Memory B cell (primary cell): ENCODE measurements at places on chromosomes 12 and 14.

DNA sequence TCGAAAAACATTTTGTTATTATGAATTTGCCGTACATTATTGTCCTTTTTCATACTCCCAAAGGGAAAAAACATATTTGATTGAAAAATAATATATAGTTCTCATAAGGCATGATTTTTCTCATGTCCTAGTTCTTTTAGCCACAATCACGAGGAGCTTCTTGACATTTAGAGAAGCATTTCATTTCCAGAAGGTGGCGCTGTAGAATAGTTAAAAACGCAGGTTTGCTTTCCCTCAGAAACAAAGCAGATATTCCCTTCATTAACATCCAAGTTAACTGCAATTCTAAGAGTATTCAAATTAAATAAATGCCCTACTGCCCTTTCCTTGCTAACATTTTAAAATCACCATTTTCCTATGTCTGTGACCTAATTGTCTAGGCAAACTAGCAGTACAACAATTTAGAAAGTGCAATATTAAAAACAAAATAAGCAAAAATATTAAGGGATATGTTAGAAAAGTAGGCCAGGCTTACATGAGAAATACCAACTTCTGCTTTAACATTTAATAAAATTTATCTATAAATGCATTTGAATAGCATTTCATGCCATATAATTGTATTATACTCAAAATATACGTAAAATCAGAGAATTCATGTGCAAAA is 10.9 kb upstream of the PIK3C2G start:
- no peak for DNase-seq

- DNase-seq: no peak
Observed at GRCh38 chr12:32051511-32052211, 55.0 kb upstream of the BICD1 start.

DNA sequence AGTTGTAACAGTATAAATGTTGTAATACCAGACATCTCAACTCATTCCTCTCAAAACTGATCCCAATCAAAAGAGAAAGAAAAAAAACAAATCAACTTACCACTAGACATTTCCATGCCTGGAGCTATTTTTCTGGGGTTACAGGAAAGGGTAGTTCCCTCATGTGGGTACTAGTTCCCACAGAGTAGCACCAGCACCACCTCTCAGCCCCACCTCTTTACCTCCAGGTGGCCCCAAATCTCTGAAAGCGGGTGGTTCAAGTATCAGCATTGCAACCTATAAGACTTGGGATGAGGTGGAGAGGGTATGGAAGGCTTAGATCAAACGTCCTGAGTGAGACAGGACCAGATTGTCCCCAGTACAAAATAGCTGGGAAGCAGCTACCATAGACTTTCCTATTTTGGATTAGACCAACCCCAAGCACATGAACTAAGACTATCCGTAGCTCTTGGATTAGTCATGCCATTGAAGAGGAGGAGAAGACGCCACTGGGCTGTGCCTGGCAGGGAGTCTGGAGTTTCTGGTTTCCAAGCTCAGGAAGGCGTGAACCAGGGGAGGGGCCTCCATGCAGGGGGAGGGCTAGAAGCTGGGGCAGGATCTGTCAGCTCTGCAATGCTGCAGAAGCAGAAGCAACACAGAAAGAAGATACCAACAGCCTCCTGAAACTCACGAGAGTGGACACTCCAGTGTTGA is at the start of gene SLC39A2:
Gene SLC39A2 (plus strand): TSS at position 620 of the 693 bp plus-strand sequence. CDS start 154 bp downstream, outside the sequence.
- no peak for DNase-seq

- peak; percentile 26 for DNase-seq
Observed at GRCh38 chr12:56601503-56601902, 28.6 kb downstream of the BAZ2A start.

- no peak for DNase-seq
Observed at GRCh38 chr12:68113644-68114043, 45.9 kb downstream of the IFNG start.

DNA sequence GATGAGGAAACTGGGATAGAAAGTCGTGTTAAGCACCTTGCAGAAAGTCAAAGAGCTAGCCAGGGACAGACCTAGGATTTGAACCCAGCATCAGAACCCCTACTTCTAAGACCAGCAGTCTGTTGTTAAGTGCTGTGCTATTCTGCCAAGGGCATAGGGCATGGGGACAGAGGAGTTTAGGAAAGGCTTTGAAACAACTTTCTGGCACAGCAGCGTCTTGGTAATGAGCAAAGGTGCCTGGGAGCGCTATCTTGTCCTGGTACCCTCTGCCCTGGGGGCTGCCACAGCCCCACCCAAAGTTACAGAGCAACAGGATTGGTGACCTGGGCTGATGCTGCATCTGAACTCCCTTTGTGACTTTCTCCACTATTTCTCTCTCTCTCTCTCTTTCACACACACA is 1108.1 kb downstream of the BCL11B start:
- no peak for DNase-seq

GRCh38 chr12:48285751-48286650 is 64.7 kb downstream of the ZNF641 start:
- DNase-seq: no peak

DNA sequence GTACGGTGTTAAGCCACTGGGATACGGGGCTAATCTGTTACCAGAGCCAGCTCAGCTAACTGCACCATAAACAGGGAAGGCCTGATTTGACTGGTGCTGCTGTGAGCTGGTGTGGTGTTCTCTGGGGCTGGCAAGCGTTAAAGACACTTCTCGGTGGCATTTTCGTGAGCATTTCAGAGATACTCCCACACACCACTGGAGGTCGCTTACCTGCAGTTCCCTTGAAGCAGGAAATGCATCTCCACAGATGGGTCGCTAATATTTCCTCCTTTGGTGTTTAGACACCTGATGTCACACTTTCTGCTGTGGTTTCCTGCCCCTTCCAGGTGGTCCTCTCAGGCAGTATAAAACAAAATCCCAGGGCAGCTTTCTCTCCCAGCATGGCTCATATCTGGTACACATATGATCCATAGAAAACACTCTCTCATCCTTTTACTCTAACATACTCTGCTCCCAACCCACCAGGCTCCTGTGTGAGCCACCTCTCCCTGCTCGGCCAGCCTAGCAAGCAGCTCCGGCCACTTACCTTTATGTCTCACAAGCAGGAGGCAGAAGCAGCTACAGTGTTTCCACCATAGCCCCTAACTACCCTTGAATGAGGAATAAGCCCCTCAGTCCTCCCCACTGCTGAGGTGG is 129.9 kb upstream of the GRIN2B start:
- peak; percentile 47 for DNase-seq

DNA sequence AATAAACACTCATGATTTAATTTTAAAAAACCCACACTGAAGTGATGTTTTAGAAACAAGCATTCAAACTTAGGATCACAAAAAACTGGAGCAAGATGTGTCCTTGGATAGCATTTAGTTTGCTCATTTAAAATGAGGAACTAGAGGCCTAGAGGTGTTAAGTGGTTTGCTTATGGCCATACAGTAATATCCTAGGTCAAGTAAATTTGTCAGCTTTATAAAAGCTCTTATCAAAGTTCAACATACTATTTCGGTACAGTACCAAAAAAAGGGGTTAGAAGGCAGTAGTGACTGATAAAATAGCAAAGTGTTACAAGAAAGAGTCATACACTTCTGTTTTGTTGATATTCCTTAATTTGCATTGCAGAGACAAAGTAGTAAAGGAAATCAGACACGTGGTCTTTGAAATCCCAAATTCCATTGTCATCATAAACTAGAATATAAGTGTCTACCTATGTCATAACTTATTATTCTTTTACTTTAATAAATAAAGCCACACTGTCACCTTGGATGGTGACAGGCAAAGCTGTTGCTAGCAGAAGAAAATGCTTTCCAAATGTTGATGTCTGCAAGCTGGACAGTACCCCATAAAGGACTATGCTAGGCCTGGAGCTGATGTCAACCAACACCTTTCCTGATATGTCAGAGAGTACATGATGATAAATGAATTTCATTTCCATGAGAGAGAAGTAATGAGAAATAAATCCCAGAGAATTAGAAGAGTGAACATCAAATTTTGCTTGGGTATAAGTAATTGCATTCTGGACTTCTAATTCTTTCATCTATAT is 17.6 kb upstream of the SRP54 start:
- DNase-seq: no peak

GRCh38 chr12:98485792-98486340 is 29.5 kb upstream of the TMPO start:
- DNase-seq: no peak

- no peak for DNase-seq
Observed at GRCh38 chr12:94766397-94766796, 116.0 kb upstream of the TMCC3 start.

DNA sequence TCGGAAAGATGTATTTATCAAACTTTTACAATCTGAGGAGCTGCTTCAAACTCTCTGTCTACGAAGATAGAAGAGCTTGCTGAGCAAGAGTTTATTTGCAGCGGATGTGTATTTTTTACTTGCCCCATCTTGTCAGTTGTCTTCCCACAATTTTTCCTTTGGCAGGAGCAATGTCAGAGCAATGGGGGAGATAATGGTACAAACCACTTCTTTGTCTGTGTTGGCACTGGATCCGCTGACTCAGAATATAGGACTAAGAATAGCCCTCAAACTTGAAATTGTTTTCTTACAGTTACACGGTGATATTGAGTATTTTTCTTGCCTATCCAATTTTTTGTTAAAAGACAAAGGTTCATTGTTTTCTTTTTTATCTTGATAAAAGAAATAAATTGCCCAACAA is 27.6 kb downstream of the HELB start:
- no peak for DNase-seq

DNA sequence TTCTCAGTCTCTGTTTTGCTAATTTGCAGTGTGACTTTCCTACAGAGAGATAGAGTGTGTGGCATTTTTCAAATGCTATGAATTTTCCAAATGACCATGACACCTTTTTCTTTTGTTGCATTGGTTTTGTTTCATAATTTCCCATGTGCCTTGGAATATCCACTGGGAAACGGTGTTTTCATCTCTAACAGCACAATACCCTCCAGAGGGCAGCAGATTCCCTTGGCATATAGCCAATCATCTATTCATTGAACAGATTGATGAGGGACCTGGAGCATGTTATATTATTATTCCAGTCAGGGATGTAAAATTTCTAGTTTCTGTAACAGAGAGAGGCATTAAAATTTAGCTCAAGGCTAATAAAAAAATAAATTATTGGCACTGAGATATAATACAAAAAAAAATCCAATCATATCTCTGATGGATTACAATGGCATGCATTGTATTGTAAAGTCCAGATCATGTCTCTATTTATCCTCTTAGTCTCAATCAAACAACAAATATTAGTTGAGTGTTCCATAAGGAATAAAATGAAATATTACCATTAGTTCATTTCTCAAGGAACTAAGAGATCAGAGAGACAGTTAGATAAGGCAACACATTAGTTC is 29.6 kb upstream of the NTN4 start:
- DNase-seq: no peak

DNA sequence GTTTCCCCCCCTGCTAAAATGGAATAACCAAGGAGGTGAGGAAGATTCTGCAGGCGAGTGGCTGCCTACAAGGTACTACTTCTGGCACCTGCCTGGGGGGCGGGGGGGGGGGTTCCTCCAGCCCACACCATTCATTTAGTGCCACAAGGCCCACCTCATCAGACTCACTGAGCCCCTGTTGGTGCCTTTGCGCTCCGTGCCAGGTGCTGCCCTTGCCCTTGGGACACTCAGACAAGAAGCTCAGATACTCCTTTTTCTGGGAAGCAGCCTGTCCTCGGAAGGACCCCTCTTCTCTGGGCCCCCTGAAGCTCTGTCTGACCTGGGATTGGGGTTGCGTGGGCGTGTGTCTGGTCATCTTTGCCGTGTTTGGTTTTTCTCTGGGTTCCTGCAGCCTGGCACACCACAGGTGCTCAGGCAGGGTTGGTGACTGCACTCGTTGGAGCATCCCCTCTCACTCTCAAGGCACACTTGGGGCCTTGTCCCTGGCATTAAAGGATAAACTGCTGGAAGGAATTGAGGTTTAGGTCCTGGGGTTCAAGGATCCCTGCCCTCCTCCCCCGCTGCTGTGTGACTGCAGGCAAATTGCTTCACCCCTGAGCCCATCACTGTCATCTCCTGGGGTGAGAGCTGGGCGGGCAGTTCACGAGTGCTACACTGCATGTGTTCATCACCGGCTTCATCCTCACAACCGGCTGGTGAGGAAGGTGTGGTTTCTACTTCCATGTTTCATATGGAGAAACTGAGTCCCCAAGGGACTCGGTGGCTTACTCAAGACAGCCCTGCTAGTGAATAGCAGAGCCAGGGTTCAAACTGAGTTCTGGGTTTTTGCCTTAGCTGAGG is 16.9 kb downstream of the FAM222A start:
- no peak for DNase-seq

DNA sequence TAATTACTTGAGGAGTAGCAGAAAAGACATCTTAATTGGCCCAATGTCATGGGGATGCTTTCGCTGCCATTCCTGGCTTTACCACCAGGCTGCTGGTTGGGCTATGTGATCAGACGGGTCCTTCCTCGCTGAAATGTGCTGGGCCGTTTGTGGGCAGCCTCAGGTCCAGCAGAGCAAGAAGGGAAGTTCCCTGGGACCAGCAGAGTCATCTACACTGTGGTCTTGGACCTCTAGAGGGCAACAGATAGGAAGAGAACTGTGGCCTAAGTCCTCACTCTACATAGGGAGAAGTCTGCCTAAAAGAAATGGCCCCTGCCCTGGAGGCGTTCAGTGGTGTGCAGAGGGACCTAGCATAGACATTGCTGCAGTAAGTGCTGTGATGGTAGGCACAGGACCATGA is 10.9 kb downstream of the EVL start:
- DNase-seq: no peak

DNA sequence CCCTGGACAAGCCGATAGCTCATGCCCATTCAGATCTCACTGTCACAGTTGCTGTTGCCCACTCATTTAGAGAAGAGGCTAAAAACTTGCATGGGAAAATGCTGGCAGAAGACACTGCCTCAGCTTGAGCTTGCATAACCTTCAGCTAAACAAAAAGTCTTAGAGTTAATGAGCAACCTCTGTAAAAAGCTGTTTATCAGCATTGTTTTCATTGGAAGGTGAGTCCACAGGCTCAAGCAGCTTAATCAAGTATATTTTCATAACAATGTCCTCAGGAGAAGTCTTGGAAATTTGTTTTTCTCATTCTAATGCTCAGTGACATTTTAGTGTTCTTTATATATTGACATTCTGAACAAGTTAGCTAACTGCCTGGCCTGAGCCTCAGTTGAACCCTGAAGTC is 872.9 kb downstream of the TMTC2 start:
- DNase-seq: no peak

GRCh38 chr12:104514092-104514810 is 57.5 kb downstream of the CHST11 start:
- DNase-seq: no peak

GRCh38 chr14:97180304-97181200 is 383.4 kb downstream of the VRK1 start:
- no peak for DNase-seq

GRCh38 chr14:87772854-87773253 is 220.1 kb downstream of the GALC start:
- no peak for DNase-seq

- DNase-seq: no peak
Observed at GRCh38 chr14:68704736-68705720, 87.8 kb downstream of the ZFP36L1 start.

DNA sequence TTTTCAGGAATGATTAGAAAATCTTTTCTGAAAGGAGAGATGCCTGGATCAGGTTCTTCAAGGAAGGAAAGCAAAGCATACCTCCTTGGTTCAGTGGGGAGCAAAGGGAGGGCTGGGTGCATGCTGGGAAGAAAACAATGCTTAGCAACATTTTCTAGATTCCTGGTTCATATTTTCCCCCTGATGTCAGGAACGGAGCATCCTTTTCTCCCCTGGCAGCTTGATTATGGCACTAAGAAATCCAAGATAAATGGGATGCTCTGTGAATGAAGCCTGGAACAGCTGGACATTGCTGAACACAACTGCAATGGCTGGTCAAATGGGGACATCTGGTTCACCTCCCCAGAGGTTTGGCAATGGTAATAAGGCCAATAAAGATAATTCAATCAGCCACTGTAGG is 50.9 kb downstream of the KCNA5 start:
- no peak for DNase-seq
